ENCODE measurements at places on chromosomes 7 and 10.

DNA sequence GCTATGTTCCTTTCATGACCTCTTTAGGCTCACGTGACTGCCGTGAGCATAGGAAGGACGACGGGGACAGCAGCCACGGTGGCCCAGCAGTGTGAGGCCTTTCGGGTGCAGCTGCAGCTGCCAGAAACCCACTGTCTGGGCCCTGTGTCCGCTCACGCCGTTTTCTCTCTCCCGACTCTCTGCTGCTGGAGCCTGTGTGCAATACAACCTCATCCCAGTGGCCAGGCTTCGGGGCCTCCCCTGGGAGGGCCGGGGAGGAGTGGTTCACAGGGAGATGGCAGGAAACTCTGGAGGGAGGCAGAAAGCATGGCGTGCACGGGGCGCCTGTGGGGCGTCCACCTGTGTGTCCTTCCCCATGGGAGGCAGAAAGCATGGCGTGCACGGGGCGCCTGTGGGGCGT is 38.6 kb downstream of the PFKP start:
- no peak for DNase-seq

DNA sequence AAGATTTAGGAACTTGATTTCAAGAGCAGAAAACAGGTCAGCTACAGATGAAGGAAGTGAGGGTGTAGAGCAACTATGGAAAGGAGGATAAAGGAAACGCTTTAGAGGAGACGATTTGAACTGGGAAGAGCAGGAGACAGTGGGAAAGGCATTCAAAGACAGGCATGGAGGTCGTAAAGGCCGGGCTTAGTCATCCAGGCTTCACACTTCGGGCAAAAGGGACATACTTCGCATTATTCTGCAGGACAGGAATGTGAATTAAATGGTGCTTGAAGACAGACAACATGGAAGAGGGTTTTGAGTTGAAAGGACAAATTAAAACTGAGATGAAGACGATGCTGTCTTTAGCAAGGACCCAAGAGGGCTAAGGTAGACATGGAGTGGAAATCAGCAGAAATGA is 8.1 kb downstream of the FAM171A1 start:
- no peak for DNase-seq

- DNase-seq: no peak
Observed at GRCh38 chr7:144786079-144786478, 49.8 kb downstream of the TPK1 start.

GRCh38 chr7:28408960-28409715 is 3.2 kb upstream of the CREB5 start:
- DNase-seq: peak; percentile 61

GRCh38 chr7:7109934-7110333 is 72.4 kb upstream of the C1GALT1 start:
- no peak for DNase-seq

DNA sequence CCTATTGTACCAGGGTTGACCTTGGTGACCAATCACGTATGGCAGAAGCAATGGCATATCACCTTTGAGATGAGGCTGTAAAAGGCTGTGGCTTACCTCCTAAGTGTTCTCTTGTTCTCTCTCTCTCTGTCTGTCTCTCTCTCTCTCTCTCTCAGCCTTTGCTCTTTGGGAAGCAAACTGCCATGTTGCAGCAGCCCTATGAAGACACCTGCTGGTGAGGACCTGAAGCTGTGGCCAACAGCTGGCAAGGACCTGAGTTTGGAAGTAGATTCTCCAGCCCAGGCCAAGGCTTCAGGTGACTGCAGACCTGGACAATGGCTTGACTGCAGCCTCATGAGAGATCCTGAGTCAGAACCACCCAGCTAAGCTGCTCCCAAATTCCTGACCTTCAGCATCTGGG is 161.4 kb downstream of the GPAM start:
- no peak for DNase-seq

GRCh38 chr7:140060243-140060630 is 2.5 kb downstream of the PARP12 start:
- no peak for DNase-seq

DNA sequence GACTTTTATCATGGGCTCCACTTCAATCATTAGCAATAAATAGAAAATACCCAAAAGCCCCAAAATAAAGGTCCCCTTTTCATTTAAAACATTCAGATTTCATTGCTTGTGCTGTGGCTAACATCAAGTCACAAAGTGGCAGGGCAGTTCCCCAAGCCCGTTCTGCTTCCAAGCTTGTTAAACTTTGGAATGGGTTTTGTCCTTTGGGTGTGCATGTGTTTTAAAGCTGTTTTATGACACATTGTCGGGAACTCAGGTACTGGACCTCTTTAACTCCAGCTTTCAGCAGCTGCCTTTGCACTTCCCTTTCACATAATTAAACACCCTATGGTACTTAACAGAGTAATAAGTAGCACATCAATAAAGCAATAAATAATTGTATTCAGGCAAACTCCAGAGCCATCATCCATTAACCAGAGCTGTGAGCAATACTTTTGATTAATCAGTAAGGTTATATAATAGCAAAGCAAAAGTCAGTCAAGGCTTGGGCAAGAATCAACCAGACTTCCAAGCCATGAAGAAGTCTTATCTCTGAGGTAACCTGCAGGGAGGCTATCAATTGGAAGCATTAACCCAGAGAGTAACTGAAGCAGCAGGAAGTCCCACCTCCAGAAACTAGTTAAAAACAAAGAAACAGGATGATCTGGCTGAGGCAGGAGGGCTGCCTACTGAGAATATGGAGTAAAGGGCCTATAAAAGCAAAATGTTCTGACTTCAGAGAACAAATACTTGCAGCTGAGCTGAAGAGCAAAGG is 56.1 kb upstream of the ARID5B start:
- no peak for DNase-seq

DNA sequence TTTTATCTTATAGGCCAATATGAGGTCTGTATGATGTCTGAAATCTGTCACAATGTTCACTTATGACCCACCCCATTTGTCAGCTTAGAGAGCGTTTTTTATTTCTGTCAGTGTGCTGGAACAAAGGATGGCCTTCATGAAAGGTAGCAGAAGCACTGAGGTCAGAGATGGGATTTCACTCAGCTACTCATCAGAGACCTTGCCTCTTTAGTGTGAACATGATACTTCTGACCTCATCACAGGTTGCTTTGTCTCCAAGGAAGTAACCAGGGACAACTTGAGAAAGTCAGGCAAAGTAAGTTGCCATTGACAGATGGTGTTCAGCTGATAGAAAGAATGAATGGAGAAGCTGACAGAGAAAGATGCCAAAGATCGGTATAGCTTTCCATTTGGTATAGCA is 16.3 kb downstream of the YAE1 start:
- no peak for DNase-seq

DNA sequence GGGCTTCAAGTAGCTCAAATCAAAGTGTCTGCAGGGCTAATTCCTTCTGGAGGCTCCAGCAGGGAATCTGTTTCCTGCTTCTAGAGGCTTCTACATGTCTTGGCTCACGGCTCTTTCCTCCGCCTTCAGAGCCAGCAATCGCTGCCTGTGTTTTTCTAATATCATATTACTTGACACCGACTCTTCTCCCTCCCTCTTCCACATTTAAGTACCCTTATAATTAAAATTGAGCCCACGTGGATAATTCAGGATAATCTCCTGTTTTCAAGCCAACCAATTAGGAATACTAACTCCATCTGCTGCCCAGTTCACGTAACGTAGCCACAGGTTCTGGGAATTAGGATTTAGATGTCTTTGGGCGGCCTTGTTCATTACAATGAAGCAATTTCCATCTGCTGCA is 372.2 kb downstream of the DPP6 start:
- no peak for DNase-seq

DNA sequence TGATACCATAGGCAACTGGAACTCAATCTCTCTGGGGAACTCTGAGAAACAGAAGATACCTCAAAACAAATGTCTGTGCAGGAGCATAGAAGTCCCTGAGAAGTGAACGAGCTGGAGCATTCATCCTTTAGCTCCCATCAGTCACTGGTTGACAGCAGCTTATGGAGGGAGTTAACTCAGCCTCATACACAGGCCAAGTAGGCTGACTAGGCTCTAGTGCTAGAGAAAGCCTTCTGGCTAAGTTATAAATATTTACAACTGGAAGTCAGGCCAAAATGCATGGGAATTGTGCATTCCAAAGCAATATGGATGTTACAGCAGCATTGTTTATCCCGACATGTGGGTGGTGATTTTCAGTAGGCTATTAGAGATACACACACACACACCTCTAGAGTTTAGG is 66.5 kb downstream of the ANK3 start:
- DNase-seq: no peak

- DNase-seq: no peak
Observed at GRCh38 chr10:13761490-13762091, 174.8 kb downstream of the PRPF18 start.

- no peak for DNase-seq
Observed at GRCh38 chr7:84876061-84876821, 310.6 kb downstream of the SEMA3D start.

GRCh38 chr7:78014401-78014800 is 215.8 kb downstream of the PHTF2 start:
- no peak for DNase-seq

DNA sequence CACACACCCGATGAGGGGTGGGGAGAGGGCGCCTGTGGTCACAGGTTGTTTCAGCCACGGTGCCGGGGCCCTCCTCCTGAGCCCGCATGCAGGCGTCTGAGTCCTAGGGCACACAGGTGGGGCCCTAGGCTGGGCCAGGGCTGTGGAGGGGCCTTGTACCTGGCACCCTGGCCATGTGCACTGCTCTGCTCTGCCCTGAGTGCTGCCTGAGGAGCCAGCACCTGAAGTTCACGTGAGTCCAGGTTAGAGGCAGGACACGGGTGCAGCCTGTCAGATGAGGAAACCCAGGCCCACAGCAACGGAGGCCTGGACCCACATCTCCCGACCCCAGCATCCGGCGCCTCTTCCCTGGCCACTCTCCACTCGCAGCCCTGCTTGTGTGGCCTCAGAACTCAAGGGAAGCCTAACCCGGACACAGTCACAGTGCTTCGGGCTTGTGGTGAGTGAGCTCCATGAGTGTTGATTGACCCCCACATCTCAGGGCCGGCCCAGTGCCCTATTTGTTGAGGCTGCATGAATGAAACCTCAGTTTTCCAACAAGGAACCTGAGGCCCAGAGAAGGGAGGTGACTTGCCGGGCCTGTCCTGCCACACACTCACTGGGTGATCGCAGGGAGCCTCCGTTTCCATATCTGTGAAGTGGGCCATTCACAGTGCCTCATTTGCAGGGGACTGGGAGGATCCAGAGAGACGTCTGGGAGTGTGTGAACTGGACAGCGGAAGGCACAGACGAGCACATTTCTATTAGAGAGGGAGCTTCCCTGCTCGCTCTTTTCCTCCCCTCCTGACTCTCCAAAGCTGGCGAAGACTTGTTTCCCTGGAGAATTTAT is 39.6 kb downstream of the PPIF start:
- no peak for DNase-seq

DNA sequence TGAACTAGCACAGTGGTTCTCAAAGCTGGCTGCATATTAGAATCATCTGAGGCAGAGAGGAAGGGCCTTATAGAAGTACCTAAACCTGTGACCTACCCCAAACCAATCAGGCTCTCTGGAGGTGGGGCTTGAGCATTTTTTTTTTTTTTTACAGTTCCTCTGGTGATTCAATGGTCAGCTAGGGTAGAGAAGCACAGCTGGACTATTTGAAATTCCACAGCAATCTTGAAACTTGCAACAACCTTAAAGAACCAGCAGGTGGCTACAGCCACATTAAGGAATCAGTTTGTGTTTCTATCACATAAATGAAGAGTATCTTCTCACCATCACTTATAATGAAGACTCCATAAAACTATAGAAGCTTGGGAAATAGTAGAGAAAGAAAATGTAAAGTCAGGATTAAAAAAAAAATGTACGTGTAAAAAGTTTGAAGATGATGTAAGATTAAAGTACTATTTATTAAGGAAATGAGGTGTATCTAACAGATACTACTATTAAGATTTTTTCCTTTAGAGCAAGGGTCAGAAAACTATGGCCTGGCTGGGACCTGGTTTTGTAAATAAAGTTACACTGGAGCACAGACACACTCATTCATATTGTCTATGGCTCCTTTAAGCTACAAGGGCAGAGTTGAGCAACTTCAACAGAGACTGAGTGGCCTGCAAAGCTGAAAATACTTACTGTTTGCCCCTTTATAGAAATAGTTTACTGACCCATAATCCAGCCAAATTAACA is 3.8 kb downstream of the RTKN2 start:
- no peak for DNase-seq

- DNase-seq: no peak
Observed at GRCh38 chr10:4051011-4051640, 266.1 kb upstream of the KLF6 start.

- no peak for DNase-seq
Observed at GRCh38 chr10:92575961-92576360, 2.1 kb upstream of the IDE start.

DNA sequence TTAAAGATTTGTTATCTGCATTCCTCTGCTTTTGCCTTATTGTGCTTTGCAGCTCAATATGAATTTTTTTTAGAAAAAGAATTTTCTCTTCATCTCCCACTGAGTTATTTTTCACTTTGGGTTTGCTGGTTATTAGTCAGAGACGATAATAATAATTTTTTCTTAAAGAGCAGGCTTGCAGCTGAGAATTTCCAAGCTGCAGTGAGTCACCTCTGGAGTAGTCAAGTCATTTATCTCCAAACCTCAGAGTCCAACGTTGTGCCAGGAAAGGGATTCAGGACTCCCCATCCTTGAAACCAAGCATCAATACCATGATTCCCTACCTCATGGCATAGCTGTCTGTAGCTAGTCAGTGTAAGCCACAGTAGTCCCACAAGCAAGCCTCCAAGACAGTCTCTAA is 15.2 kb upstream of the EGR2 start:
- no peak for DNase-seq

GRCh38 chr10:21125471-21126228 is 228.5 kb upstream of the NEBL start:
- no peak for DNase-seq

DNA sequence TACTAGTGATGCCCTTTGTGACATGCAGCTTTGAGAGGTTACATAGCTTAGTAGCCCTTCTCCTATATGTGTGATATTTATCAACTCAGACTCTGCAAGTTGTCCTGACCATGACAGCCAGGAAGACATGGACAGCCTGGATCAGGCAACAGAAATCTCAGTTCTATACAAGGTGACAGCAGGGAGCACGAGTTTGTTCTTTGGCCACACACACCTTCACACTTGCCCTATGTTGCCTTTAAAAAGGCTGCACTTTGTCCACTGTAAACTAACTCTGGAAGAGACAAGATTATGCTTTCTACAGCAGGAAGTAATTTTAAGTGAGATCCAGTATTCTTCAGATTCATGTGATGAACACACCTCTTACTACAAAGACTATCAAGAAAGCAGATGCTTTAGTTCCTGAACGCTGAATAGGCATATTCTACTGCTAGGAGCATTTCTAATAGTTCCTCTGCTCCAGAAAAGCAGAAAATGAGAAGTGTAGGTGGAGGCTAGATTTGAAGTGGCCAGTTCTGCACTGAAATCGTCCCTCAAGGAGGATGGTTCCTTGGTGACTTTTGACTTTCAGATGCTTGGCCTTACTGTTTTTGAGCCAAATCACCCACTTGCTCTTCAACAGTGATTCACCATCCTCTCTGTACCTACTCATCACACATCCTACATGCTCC is 239.2 kb downstream of the COBL start:
- no peak for DNase-seq
